ENCODE measurements at places on chromosomes 6 and 20. TPM values are rescaled to one million over a fixed set of nuclear protein-coding genes. Genes with fewer than 3 reads are reported as not detected.
A peak's percentile ranks its signal among the peaks of the same experiment; 100 is the strongest.

- no peaks in the 10 kb centered on the region for H3K36me3 ChIP-seq
- no peak overlapping the region for H3K27ac ChIP-seq
- no peak for DNase-seq
- H3K27me3 ChIP-seq, result no peaks in the 10 kb centered on the region
- H3K4me1 ChIP-seq, result no peaks in the 10 kb centered on the region
Observed at GRCh38 chr6:96823743-96824142, 13.5 kb downstream of the GPR63 start.

- H3K4me3 ChIP-seq, result no peak overlapping the region
- DNase-seq, result no peak
Observed at GRCh38 chr6:20870493-20870892, 336.2 kb downstream of the CDKAL1 start.

GRCh38 chr6:21201637-21202350 lies 391.8 kb upstream of the SOX4 start:
- no peaks in the 10 kb centered on the region for H3K36me3 ChIP-seq
- no peak overlapping the region for H3K27ac ChIP-seq
- H3K27me3 ChIP-seq, result no peaks in the 10 kb centered on the region
- H3K4me1 ChIP-seq, result peaks cover 13% of the 10 kb centered on the region
- no peak overlapping the region for H3K4me3 ChIP-seq

DNA sequence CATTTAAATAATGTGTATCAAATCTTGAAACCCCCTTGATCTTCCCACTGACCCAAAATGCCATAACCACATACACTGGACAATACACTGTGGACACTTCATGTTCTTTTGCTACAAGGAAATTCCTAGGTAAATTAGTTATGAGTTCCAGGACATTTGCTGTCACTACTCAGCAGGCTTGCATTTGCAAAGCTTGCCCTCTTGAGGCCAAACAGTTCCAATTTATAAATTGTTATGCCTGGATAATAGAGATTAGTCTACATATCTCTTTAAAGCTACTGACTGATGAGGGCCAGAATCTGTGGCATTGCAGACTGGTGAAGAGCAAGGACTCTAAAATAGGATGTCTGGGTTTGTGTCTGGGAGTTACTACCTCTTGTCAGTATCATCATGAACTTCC lies 17.4 kb upstream of the RAB32 start:
- H3K27me3 ChIP-seq, result no peaks in the 10 kb centered on the region
- H3K4me1 ChIP-seq, result no peaks in the 10 kb centered on the region
- H3K36me3 ChIP-seq, result no peaks in the 10 kb centered on the region
- no peak overlapping the region for H3K27ac ChIP-seq

DNA sequence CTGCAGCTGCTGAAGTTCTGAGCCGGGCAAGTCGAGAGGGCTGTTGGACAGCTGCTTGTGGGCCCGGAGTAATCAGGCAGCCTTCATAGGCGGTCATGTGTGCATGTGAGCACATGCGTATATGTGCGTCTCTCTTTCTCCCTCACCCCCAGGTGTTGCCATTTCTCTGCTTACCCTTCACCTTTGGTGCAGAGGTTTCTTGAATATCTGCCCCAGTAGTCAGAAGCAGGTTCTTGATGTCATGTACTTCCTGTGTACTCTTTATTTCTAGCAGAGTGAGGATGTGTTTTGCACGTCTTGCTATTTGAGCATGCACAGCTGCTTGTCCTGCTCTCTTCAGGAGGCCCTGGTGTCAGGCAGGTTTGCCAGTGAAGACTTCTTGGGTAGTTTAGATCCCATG lies 21.2 kb upstream of the MAPK13 start:
- H3K27ac ChIP-seq, result no peak overlapping the region
- peaks cover 19% of the 10 kb centered on the region for H3K36me3 ChIP-seq

Gene TAF8
- total RNA-seq, result 23.5 TPM

Gene SNX5
- total RNA-seq, result 59.1 TPM

Gene SLC29A1
- total RNA-seq, result 113 TPM

Gene SAPCD1
- total RNA-seq, result 0.64 TPM

Gene SH3BGRL2
- total RNA-seq, result 4.9 TPM

GRCh38 chr20:50826121-50826520 lies 31.3 kb downstream of the BCAS4 start:
- DNase-seq, result no peak
- no peak overlapping the region for H3K27ac ChIP-seq
- H3K27me3 ChIP-seq, result no peaks in the 10 kb centered on the region
- no peaks in the 10 kb centered on the region for H3K36me3 ChIP-seq
- no peak overlapping the region for H3K4me3 ChIP-seq

- H3K27ac ChIP-seq, result no peak overlapping the region
- no peaks in the 10 kb centered on the region for H3K36me3 ChIP-seq
- DNase-seq, result no peak
- no peaks in the 10 kb centered on the region for H3K27me3 ChIP-seq
- no peaks in the 10 kb centered on the region for H3K4me1 ChIP-seq
Observed at GRCh38 chr6:155580904-155581303, 125.3 kb upstream of the NOX3 start.

- DNase-seq, result no peak
- peaks cover 14% of the 10 kb centered on the region for H3K36me3 ChIP-seq
- no peaks in the 10 kb centered on the region for H3K27me3 ChIP-seq
- H3K27ac ChIP-seq, result no peak overlapping the region
Observed at GRCh38 chr6:142182004-142182403, 34.9 kb downstream of the VTA1 start.

GRCh38 chr6:145815309-145816274 lies 997 bp upstream of the FBXO30 start:
- H3K27ac ChIP-seq, result peak overlapping the region; percentile 96
- H3K4me1 ChIP-seq, result peaks cover 45% of the 10 kb centered on the region
- peak overlapping the region; percentile 66 for H3K4me3 ChIP-seq
- DNase-seq, result no peak
- H3K36me3 ChIP-seq, result no peaks in the 10 kb centered on the region

Gene BCKDHB
- total RNA-seq, result 46.4 TPM

DNA sequence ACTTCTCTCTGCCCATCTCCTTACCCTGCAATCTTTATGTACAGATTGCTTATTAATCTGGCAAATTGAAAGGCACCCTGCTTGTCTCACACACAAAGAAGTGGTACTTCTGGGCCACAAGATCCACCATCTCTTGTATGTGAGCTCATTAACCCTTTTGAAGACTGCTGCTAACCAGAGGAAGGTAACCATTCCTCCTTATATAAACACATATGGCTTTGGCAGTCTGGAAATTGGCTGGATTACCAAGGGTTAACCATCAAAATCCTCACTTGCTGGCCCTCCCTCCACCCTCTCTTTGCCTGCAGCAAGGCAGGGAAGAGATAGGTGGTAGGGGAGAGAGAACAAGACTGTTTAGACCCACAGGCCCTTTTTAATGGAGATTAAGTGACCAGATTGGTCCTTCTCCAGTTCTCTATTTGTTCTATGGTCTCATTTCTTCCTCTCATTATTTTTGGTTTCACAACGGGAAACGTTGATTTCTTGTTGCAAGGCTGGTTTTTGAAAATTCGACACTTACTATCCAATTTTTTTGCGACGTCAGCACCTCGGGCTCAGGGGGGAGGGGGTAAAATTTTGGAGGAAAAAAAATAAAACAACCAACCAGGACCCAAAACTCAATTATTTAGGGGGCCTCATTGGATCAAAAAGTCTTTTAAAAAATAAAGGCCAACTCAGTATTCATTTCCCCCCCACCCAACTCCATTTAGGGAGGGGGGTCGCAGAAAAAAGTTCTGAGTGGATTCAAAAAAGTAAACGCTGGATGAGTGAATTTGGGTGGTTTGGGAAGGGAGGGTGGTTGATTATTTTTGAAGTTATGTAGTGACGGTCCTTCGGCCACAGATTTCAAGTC lies 859 bp downstream of the PPP1R10 start:
- peak overlapping the region; percentile 85 for H3K4me3 ChIP-seq
- no peaks in the 10 kb centered on the region for H3K27me3 ChIP-seq
- no peak for DNase-seq
- H3K27ac ChIP-seq, result peak overlapping the region; percentile 86

GRCh38 chr6:27178407-27178730 lies 69.1 kb upstream of the PRSS16 start:
- no peaks in the 10 kb centered on the region for H3K4me1 ChIP-seq

GRCh38 chr6:119686240-119686639 lies 336.7 kb upstream of the MAN1A1 start:
- no peaks in the 10 kb centered on the region for H3K36me3 ChIP-seq
- DNase-seq, result no peak
- no peaks in the 10 kb centered on the region for H3K27me3 ChIP-seq

Gene EDN3
- not detected for total RNA-seq

Gene MRPS18B
- 127 TPM for total RNA-seq

Gene ARMC12
- not detected for total RNA-seq

Gene CD109
- total RNA-seq, result 12.2 TPM

Gene ZNF292
- total RNA-seq, result 36.4 TPM

DNA sequence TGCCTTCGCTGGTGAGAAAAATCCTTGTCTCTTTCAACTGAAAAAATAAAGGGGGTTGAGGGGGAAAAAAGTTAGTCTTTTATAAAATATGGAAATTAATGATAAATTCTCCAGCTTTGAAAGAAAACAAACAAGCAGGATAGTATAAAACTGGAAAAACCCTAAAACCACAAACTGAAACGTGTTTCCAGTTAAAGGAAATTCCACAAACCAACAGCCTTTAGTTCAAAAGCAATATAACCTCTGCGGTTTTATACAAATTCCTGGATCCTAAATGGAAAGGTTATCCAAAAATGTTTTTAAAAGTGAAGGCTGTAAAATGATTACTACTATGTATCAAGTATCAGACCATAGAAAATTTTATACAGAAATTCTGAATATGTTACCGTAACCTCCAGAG lies 55.6 kb downstream of the BMP5 start:
- H3K27me3 ChIP-seq, result no peaks in the 10 kb centered on the region
- no peak overlapping the region for H3K4me3 ChIP-seq

DNA sequence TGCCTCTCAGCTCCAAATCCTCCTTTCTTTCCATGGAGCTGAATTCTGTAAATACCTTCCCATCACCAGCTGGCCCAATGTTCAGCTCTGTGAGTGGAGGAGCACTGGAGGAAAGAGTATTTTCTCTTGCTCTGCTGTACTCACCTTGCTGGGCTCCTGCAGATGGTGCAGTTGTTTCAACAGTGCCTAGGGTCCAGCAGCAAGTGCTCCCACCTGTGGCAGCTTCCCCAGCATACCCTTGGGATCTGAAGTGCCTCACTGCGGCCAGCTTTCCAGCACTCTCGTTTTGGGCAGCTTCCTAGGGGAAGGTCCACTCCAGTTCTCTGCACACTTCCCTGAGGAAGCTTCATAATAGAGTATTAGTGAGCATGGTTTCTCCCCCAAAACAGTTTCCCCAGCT lies 170.9 kb downstream of the ARHGAP18 start:
- no peaks in the 10 kb centered on the region for H3K4me1 ChIP-seq
- no peak for DNase-seq
- H3K36me3 ChIP-seq, result no peaks in the 10 kb centered on the region
- H3K27ac ChIP-seq, result no peak overlapping the region

Gene SASH1
- 33.9 TPM for total RNA-seq

Gene SMLR1
- not detected for total RNA-seq

Gene C20orf144
- not detected for total RNA-seq

GRCh38 chr6:117545161-117545595 lies 57.1 kb downstream of the GOPC start:
- H3K27me3 ChIP-seq, result no peaks in the 10 kb centered on the region
- peaks cover 10% of the 10 kb centered on the region for H3K4me1 ChIP-seq
- H3K4me3 ChIP-seq, result no peak overlapping the region
- H3K27ac ChIP-seq, result no peak overlapping the region
- no peak for DNase-seq

- H3K4me3 ChIP-seq, result no peak overlapping the region
- no peaks in the 10 kb centered on the region for H3K4me1 ChIP-seq
- DNase-seq, result no peak
- no peaks in the 10 kb centered on the region for H3K27me3 ChIP-seq
- no peak overlapping the region for H3K27ac ChIP-seq
Observed at GRCh38 chr20:37326666-37327065, 19.3 kb upstream of the SRC start.

Gene LST1
- 3.8 TPM for total RNA-seq

Gene SLPI
- 2.2 TPM for total RNA-seq

Gene GTSF1L
- not detected for total RNA-seq

DNA sequence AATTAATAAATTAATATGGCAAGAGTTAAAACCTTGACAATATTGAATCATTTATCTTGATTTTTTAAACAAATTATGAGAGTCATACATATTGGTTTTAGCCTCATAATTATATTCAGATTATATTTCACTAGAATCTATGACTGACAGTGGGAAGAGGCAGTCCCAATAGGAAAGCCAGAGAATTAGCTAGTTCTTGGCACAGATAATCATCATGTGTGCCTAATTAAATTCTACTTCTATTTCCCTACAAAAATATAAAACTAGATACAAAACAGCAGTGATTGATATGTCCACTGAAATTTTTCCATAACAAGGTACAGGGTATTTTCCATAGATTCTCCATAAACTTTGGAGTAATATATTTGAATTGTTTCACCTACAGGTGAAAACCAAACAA lies 38.6 kb downstream of the COL9A1 start:
- no peaks in the 10 kb centered on the region for H3K27me3 ChIP-seq
- no peak overlapping the region for H3K27ac ChIP-seq
- DNase-seq, result no peak
- no peaks in the 10 kb centered on the region for H3K36me3 ChIP-seq
- H3K4me1 ChIP-seq, result no peaks in the 10 kb centered on the region

Gene ZNF165
- 0.27 TPM for total RNA-seq

Gene SIM1
- not detected for total RNA-seq

DNA sequence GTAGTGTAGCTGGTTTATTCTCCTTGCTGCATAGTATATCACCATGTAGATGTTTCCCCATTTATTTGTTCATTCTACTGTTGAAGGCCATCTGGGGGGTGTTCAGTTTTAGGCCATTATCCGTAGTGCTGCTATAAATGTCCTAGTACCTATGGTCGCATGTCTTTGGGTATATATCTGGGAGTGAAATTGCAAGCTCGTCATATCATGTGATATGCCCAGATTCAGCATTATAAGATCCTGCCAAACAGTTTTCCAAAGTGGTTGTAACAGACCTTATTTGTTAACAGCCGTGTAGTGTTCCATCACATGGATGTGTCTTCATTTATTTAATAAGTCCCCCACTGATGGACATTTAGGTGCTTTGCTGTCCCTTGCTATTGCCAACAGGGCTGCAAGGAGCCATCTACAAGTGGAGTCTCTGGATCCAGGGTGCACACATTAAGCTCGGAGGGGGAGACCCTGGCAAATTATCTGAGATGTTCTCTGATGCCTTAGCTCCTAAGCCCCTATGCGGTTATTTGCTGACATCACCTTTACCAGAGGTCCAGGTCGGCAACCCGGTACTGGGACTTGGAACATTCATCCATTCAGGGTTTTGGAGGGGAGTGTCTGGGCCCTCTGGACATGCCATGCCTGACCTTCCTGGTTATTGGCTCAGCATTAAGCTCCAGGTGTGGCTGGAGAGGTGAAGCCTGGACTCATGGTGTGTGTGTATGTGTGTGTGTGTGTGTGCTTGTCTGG lies 16.9 kb downstream of the LBP start:
- no peak overlapping the region for H3K4me3 ChIP-seq
- H3K27ac ChIP-seq, result no peak overlapping the region

GRCh38 chr6:150083839-150084238 lies 14.9 kb upstream of the ULBP3 start:
- H3K27me3 ChIP-seq, result peaks cover 31% of the 10 kb centered on the region
- no peaks in the 10 kb centered on the region for H3K36me3 ChIP-seq
- no peak overlapping the region for H3K4me3 ChIP-seq
- H3K27ac ChIP-seq, result no peak overlapping the region

Gene ZSWIM1
- 12.0 TPM for total RNA-seq

GRCh38 chr6:116190550-116190949 lies 63.3 kb downstream of the TSPYL4 start:
- H3K27me3 ChIP-seq, result no peaks in the 10 kb centered on the region
- no peak for DNase-seq
- H3K36me3 ChIP-seq, result no peaks in the 10 kb centered on the region
- no peak overlapping the region for H3K27ac ChIP-seq
- no peaks in the 10 kb centered on the region for H3K4me1 ChIP-seq
